ENCODE measurements at places on chromosomes 2 and 18.

DNA sequence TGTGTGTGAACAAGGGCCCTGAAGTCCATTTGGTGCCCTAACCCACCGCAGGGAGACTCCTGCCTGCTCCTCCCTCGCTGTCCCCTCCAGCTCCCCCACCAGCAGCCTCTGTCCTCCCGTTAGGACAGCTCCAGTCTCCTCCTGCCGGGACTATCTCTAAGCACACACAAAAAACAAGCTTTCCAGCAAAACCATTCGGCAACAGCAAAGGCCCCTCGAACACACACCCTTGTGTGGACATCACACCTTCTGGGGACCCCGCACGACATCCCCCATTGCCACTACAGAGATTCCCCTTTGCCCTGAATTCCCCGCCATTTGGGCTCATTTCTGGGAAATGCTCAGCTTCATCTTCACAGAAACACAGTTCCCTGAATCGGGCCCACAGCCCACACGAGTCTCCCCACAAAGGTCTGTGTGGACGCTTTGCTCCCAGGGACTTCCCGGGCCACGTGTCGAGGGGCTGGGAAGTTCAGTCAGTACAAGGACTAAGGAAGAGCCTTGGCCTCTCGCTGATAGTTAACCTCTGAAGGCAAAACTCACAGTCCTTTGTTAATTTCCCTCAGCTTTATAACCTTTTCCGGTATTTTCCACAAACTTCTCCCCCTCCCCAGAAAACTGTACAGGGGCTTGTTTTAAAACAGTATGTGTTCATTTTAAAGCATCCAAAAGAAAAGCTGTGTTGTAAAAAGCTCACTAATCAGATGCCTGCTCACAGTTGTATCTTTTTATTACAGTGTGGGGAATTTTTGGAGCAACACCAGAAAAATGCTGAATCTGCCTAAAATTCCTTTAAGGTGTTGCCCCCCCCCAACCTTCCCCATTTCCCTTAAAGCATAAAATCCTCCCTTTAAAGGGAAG lies 25.9 kb downstream of the SMAD7 start:
- no peak for DNase-seq

GRCh38 chr2:25341753-25342371 lies at the start of gene DNMT3A:
Gene DNMT3A, minus strand, starts transcription at chr2:25341925. Its CDS starts 27,941 bp downstream, at chr2:25313984.
- peak; percentile 15 for DNase-seq

- DNase-seq, result no peak
Measured at GRCh38 chr2:55743583-55743982, 49.9 kb upstream of the PNPT1 start.

DNA sequence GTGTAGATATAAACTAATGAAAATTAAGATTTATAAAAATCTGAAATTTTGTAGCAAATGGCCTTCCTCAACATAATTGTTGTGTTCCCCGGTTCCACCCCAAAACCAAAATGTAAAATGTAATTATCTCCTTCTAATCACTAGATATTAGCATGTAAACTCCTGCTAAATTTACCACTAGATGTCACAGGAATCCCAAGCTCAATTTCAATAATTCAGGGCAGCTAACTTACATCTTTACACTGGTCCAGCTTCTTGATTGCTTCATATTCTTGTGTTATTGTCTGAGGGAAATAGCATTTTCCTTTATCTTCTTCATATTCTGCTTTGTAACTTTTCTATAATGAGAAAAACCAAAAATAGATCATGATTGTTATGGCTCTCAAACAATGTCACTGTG lies 42.6 kb downstream of the NEB start:
- no peak for DNase-seq

- DNase-seq, result no peak
Measured at GRCh38 chr2:19769513-19769912, 132.3 kb downstream of the TTC32 start.

DNA sequence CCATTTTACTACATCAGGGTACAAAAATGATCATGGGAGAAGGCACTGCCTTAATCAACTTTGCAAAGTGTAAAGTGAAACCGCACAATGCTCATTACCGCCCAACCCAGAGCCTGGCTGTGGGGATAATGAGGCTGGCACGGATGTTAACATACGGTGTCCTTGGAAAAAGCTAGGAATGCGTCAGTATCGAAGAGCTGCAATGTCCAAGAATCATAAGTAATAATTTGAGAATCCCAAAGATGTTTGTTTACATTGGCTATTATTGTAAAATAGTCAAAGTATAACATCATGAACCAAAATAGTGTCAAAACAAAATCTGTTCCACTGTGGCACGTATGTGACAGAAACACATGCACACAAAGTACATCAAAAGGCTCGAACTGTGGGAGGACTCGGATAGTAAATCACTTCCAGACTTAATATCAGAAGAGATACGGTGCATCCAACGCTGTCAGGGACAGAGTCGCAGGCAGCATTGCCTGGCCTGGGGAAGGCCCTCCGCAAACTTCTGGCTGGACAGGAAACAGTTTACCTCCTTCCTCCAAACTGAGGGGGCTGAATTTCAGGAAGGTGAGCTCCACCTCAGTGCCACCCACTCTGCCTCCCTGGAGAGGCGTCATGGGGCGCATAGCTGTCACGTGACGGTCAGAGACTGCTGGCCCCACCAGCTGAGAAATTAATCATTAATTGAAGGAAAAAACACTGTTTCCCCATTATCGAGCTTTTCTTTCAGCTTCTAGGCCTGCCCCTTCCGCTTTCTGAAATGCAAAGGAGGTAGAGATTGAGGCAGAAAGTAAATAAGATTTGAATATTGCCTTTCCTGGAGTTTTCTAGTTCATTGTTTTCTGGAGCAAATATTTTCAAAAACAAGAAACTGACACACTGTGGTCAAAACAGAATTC lies 1.8 kb upstream of the ID2 start:
- DNase-seq, result no peak

GRCh38 chr2:189287982-189288521 lies 108.5 kb upstream of the COL5A2 start:
- peak; percentile 24 for DNase-seq

- no peak for DNase-seq
Measured at GRCh38 chr2:128405467-128405900, 86.8 kb upstream of the HS6ST1 start.

GRCh38 chr2:3902131-3902530 lies 198.8 kb downstream of the DCDC2C start:
- no peak for DNase-seq

DNA sequence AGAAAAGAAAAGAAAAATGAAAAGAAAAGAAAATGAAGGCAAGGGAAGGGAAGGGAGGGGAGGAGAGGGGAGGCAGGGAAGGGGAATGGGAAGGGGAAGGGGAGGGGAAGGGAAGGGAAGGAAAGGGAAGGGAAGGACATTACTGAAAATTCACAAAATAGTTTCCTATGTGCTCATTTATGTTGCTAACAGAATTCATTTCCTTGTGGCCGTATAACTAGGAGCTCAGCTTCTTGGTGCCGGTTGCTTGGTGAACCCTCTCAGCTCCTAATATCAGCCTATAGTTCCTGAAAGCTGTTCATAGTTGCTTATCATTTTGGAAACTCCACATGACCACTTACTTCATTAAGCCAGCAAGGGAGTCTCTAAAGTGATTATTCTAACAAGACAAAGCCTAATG lies 379.8 kb upstream of the TMEFF2 start:
- no peak for DNase-seq

GRCh38 chr2:215613280-215613679 lies 177.4 kb upstream of the FN1 start:
- DNase-seq, result no peak

DNA sequence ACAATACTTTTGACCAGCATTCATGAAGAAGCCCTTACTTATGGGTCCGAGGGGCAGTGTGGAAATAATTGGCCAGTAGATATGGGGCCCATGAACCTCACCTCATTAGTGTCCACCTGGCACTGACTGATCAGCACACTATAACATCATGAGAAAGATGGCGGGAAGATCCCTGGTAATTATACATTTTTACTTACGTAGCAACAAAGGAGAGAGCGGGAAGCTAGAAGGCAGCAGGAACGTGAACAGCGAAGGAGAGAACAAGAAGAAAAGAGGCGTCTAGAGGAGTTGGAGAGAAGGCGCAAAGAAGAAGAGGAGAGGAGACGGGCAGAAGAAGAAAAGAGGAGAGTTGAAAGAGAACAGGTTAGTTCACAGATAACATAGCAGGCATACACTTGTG lies 136.0 kb upstream of the IL1R2 start:
- DNase-seq, result no peak

DNA sequence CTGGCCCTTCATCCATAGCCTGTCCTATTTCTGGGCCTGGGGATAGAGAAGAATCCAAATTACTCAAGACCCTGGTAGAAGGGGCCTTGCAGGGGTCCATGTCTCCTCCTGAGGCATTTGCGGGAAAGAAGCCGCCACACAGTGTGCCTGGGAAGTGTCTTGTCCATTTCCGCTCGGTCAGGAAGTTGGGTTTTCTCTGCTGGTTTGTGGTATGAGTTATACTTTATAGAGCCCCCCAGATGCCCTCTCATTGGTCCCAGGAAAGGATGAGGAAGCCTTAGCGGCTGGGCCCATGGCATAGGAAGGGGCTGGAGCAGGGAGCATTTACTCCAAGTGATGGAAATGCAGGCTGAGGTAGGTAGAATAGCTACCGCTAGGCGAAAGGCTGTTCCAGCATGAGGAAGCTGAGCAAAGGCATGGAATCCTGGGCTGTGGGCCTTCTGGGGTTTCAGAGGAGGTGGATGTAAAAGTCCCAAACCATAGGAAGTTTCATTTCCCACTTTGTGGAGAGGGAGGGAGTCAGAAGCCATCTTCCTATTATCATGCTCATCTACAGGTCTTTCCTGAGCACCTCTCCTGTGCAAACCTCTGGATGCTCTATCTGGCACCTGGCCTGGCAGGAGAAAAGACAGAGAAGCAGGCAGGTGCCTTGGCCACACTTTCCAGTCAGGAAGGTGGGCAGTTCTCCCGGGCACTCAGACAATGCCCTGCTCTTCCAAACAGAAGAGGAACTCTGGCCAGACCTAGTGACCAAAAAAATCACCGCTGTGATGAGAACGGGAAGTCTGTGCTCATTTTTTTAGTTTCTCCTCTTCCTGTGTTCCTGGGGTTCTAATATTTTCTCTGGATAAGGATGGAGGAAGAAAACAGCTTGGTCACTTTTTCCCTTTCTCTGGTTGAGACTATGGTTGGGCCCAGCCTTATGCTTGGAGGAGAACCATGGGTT lies 2.6 kb upstream of the CD207 start:
- DNase-seq, result no peak

DNA sequence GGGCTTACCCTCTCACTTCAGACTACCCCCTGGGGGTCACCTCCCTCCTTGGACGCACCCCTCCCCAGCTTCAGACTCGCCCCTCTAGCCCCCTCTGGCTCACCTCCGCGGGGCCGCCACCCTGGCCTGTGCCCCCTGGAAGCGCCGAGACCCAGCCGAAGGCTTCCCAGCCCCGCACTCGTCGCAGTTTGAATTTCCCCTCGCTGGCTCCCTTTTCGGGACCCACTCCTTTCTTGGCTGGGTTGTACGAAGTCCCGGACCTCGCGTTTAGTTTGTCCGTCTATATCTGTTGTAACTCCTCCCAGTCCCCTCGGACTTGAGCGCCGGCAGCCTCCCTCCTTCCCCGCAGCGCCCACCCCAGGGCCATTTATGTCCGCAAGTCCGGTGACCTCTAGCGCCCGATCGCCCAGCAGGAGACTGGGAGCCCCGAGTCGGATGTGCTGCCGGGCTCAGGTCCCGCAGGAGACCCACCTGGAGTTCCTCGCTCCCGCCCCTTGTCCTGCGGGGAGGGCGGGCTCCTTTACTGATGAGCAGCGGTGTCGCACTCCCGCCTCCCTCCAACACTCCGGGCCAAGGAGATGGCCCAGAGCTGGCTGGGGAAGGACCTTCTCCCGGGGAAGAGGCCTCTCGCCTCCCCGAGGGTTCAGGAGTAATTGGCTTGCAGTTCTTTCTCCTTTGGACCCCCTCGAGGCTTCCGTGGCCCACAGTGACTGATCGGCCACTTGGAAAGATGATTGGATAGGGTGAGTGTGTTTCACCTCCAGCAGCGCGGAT lies 692 bp upstream of the RAX start:
- DNase-seq, result no peak

GRCh38 chr2:234818937-234819336 lies 132.9 kb upstream of the SH3BP4 start:
- no peak for DNase-seq

- no peak for DNase-seq
Measured at GRCh38 chr2:124692707-124693106, 667.6 kb downstream of the CNTNAP5 start.

DNA sequence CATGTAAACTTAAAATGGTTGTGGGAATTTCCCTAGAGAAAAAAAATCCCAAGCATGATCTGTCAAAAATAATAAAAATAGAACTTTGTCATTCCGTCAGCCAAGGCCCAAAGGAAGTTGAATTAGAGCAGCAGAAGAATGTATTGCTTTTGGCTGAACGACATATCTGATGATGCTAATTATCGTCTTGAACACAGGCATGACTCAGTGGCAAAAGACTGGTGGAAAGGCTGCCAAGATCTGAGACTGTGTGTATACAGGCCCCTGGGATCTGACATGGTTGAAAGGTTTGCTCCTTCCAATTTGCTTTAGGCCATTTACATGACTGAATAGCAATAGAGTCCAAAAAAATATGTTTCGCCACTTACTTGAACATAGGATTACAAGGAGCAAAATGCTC lies 1057.1 kb upstream of the CRIM1 start:
- DNase-seq, result no peak

DNA sequence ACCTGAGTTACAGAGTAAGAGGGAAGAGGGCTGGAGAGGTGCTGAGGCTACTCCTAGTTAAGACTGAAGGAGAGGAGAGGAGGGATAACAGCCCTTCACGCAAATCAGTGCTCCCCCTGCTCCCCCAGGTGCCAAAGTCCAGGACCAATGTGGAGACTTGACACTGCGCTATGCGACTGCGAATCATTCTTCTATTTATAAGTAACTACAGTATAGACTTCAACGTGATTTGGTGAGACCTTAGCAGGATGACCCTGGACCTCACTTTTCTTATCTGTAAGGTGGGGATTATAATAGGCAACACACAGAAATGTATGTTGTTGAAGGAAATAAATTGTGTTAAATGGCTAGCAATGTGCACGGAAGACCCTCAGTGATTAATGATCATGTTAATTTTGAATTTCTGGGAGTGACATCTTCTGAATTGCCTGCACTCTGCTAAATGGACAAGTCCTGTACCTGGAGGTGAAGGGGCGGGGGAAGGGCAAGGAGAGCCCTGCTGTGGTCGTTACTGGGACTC lies 11.0 kb downstream of the EN1 start:
- DNase-seq, result no peak

DNA sequence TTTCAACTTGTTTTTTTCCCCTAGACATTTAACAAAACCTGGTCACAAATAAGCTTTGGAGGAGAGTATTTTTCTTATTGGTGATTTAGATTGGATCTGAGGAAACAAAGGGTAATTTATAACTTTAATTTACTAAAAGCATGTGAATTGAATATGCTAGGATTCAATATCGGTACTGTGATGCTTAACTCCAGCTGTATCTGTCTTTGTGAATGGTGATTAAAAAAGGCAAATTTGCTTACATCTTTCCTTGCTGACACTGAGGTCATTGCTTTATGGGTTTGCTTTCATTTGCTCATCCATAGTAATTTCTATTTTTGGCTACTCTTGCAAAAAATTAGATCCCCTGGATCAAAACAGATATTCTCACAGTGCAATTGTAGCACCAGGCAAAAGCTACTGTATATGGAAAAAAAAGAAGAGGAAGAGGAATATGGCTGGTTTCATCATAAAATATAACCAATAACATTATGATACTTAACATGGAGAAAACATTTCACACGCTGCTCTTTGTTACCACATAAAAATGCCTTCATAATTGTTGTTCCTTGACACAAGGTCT lies 832.0 kb upstream of the ZEB2 start:
- DNase-seq, result no peak
